ENCODE measurements at places on chromosomes 6 and 20.

DNA sequence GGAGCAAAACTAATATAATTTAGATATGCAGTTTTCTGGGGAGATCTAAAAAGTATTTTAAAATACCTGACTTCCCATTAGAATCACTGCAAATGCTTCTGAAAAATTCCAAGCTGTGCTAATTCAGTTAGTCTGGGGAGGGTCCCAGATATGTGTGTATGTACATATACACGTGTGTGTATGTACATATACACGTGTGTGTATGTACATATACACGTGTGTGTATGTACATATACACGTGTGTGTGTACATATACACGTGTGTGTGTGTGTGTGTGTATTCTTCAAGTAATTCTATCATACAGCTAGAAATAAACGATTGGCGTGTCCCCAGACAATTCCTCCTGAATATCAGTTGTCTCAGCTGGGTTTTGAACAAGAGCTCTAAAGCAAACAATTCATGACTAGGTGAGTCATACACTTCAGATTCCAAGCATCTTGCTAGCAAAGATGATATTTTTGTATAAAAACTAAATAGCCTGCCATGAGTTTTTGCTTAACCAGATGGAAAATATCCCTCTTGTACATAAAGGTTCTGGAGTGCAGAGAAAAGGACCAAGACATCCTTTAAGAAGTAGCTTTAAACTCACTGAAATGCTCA is 58.2 kb downstream of the SPACA1 start:
- DNase-seq, result no peak

- no peak for DNase-seq
Observed at GRCh38 chr20:8658103-8658502, 410.8 kb upstream of the PLCB4 start.

GRCh38 chr20:37538003-37538402 is 10.3 kb upstream of the BLCAP start:
- DNase-seq, result no peak

GRCh38 chr20:23048283-23049200 is 930 bp downstream of the THBD start:
- no peak for DNase-seq

DNA sequence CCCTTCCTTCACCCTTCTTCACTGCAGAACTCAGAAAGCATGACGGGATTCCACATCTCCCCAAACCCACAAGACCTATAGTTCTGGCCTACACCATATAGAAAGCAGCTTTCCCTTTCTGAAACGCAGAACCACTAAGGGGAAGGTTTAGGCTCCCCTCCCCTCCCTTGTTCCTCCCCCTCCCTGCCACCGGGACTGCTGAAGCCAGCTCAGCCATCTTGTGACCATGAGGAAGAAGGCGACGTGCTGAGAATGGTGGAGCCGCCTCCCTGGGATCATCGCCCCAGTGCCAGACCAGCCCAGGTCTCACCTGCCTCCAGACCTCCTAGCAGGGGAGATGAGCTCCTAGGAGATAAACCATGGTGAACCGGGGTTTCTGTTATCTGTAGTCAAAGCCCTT is 19.6 kb downstream of the SERPINB6 start:
- DNase-seq, result no peak

DNA sequence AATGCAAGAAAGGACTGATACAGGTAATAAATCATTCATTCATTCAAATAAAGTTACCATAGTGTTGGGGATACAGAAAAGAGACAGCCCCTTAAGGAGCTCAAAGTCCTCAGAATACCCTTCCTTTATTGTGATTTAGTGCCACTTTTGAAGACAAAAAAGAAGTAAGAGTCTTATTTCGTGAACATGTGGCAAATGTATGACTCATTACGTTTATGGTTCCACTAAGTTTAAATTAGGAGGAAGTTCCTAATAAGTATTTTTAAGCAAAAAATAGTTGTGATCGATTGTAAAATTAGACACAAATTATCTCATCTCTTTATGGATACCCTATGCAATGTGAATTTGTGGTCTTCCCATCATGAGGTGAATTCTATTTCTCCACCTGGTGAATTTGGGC is 38.5 kb upstream of the GCLC start:
- no peak for DNase-seq

GRCh38 chr20:31838646-31839292 is 6.6 kb downstream of the FOXS1 start:
- DNase-seq, result no peak

DNA sequence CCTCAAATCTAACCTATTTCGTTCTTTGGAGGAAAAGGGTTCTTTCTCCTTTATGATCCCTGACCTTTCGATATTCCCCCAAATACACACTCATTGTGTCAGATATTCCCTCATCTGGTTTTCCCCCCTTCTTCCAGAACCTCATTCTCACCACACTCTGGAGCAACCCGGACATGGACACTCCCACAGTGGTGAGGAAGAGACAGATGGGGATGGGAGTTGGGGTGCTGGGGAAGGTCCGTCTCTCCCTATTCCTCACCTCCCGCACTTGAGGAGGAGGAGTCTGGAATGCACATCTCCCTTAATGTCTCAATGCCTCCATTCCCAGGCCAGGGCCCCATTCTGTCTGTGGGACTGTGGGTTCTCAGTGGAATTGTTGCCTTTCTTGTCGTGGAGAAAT is 1.3 kb downstream of the SLC39A7 start:
- no peak for DNase-seq

DNA sequence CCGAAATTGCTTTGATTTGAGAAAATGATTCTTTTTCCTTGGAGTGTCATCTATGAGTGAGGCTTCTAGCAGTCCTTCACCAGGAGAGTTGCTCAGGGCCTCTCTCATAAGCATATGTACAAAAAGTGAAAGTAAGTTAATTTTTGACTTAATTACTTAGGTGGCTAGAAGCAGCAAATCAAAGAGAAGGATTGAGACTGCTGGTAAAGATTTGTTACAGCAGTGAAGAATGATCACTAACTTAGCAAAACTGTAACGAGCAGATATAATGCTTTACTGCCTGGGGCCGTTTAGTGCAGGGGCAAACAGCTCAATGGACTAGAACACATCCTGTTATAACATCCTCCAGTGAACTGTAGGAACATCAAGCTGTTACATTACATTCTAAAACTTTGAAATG is 167.8 kb upstream of the RIPOR2 start:
- no peak for DNase-seq

Measured in effector CD8-positive, alpha-beta T cell (primary cell).